ENCODE measurements at places on chromosomes 12 and 14.
A peak's percentile ranks its signal among the peaks of the same experiment; 100 is the strongest.

DNA sequence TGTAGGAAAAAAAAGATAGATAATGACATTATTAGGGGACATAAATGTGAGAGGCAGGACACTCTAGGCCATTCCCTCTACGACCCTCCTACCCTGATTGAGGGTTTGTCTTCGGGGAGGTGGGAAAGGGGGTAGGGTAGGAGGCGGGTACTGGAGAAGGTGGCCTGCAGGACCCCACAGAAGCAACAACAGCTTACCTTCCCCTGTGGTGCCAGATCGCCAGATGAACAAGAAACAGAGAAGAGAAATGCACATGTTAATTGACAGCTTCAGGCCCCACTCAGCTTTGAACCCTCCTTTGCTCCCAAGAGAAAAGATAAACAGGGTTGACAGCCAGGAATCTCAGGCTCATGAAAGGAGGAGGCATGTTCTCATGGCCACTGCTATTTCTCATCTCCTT is 4.8 kb downstream of the PHB2 start:
- no peak for DNase-seq

DNA sequence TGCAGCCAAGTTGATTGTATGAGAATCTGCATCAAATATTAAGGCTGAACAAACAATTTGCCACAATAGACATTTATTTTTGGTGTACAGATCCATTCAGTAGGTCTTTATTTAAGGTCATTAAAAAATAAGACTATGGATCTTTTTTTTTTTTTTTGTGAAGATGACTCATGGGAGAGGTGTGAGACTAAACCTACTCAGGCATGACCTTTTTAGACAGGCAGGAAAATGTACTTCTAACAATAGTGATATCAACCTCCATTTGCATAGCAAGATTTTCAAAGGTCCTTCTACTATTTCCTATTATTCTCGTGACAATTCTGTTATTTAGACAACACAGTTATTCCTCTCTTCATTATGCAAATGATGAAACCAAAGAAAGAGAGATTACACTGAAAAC is 39.9 kb upstream of the PTPRR start:
- peak; percentile 7 for DNase-seq

DNA sequence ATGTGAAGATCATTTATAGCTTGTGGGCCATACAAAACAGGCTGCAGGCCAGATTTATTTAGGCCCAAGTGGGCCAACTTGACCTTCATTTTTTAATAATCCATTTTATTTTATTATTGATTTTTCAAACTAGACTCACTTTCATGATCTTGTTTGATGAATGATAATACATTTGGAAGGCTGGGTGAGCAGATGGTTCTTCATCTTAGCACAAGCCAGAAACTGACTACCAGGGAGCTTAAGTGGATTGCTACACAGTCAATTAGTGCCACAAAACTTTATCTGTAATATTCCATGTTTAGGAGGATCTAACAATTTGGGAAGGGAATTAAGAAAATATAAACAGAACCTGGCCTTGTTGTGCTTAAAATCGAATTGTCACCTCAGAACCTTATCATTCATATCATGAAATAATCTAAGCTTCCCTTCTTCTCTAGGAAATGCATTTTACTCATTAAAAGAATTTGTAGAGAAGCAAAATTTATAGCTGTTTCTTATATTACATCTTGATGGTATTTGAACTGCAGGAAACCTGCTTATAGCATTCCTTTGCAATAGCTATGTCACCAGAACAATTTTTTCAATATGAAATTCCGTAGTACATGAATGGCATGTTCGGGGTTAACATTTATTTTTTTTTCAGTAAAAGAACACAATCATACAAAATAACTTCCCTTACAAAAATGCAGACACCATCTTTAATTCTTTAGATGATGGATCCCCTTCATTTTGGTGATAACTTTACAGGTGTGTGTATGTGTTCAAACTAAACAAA is 62.0 kb upstream of the CSRP2 start:
- DNase-seq = no peak

DNA sequence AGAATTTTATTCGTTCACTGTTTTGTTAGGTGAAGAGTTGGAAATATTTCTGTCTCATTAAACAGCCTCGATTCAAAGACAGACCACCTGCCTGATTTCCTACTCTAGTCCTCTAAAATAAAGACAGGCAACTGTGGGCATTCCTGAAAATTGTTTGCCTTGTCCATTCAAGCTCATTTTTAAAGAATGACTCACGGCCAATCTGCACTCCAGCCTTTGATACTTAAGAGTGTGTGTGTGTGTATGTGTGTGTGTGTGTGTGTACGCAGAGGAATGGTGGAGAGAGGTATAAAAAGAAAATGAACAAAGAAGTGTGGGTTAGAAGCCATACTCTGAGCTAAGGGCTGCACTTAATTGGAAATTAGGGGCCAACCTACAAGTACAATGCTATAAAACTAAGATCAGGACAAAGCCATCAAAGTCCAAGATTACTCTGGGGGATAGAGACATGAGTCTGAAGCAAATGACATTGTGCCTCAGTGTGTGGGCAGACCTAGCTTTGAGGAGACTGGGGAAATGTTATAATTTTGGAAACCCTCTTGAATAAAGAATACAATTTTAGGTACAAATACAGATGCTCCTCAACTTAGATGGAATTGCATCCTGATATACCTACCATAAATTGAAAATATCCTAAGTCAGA is 45.6 kb upstream of the SOCS2 start:
- DNase-seq = peak; percentile 93

GRCh38 chr12:120763250-120763649 is 37.6 kb downstream of the ACADS start:
- DNase-seq = no peak
